ENCODE measurements at places on chromosomes 1 and 21.

DNA sequence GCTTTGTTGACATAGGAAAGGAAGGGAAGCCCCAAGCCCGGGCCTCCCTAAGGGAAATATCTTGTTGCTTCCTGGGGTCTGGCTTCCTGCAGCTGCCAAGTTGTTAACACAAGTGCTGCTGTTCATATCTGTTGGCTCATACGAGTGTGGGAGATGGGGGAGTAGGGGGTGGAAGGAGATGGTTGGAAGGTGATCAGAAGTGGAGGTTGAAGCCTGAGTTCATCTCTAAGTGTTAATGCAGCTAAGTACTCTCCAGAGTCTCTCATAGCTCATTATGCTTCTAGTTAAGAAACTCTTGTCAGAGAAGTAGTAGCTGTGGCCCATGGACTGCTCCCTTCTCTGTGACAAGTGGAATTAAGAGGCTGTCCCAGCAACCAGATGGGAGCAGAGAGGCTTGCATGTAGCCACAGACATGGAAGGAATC, 319.2 kb upstream of the SPAG17 start:
- no peak for DNase-seq

- DNase-seq, result no peak
Measured at GRCh38 chr1:3881193-3881480, 18.9 kb downstream of the C1orf174 start.

GRCh38 chr1:90558754-90559378, 158.2 kb downstream of the BARHL2 start:
- DNase-seq, result no peak

GRCh38 chr1:222161676-222162075, 386.2 kb downstream of the HHIPL2 start:
- DNase-seq, result no peak

- no peak for DNase-seq
Measured at GRCh38 chr1:190067592-190067991, 410.1 kb downstream of the BRINP3 start.

- DNase-seq, result peak; percentile 71
Measured at GRCh38 chr1:185681034-185681633, 53.1 kb upstream of the HMCN1 start.

GRCh38 chr21:15735409-15735808, 5.6 kb downstream of the USP25 start:
- DNase-seq, result no peak
